ENCODE measurements at places on chromosomes 12 and 14.

DNA sequence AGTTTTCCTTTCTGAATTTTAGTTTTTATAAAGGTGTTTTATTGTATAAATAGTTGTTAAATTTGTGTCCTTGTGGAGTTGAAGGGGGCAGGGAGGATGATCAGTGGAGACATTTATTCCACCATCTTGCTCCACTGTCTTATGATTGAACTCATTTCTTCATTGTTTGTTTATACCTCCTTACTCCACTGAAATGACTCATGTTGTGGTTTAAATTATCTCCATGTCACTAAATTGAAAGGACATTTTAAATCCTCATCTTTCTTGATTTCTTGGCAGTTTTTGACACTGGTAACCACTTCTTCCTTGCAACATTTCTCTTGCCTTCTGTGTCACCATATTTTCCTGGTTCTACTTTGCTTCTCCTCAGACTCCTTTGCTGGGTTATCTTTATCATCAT, 23.6 kb upstream of the FERMT2 start:
- DNase-seq, result no peak

DNA sequence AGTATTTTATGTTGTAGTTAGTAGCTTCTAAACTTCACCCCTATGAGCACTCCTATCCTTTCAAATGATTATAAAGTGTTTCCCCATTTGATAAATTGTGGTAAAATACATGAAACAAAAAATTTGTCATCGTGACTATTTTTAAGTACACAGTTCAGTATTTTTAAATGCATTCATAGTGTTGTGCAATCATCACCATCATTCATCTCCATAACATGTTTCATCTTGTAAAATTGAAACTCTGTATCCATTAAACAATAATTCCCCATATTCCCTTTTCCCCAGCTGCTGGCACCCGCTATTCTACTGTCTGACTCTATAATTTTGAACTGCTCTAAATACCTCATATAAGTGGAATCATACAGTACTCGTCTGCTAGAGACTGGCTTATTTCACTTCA, 52.5 kb downstream of the ATP23 start:
- no peak for DNase-seq

GRCh38 chr14:101115652-101116051, 212.1 kb upstream of the RTL1 start:
- no peak for DNase-seq

- no peak for DNase-seq
Measured at GRCh38 chr14:64220466-64220865, 73.7 kb downstream of the ESR2 start.

- peak; percentile 35 for DNase-seq
Measured at GRCh38 chr14:101601606-101602465, 40.5 kb downstream of the DIO3 start.

DNA sequence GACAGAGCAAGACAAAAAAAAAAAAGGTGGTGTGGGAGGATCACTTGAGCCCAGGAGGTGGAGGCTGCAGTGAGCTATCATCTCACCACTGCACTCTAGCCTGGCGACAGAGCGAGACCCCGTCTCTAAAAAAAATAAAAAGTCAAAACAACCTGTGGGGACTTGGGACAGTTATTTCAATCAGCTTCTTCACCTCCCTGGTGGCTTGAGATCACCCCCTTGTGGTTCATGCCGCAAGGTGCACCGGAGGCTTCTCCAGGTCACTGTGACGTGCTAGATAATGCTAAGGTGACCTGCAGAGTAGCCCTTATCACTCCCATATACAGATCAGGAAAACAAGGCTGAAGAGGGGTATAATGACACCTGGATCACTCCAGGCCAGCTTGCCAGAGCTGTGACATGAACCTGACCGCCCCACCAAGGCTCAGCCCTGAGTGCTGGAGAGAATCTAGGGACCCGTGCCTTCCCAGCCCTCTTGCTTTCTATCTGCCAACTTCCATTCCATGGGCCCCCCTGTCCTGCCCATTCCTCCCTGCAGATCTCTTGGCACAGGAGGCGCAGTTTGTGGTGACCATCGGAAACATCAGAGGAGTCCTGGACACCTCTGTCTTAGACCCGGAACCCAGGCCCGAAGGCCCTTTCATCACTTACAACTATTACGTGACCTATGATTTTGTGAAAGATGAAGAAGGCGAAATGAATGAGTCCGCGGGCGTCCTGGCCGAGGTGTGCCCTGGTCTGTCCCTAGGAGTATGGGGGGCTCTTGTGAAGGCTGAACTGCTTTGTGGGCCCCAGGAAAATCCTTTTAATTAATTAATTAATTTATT, 8.1 kb downstream of the LRRC43 start:
- no peak for DNase-seq

DNA sequence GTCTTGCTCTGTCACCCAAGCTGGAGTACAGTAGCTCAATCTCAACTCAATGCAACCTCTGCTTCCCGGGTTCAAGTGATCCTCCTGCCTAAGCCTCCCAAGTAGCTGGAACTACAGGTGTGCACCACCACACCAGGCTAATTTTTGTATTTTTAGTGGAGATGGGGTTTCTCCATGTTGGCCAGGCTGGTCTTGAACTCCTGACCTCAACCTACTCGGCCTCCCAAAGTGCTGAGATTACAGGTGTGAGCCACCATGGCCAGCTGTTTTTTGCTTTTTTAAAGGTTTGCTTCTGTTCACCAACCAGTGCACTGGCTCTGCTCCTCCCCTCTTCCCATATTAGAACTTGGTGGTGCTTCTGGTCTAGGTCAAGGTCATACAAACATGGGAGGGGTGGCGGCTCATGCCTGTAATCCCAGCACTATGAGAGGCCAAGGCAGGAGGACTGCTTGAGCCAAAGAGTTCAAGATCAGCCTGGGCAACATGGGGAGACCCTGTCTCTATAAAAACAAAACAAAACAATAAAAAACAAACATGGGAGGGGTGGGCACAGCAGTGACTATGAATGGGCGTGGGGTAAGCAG, 20.4 kb upstream of the PAPOLA start:
- no peak for DNase-seq

- DNase-seq, result no peak
Measured at GRCh38 chr14:65169351-65169750, 67.0 kb upstream of the MAX start.

- no peak for DNase-seq
Measured at GRCh38 chr14:78412475-78412874, 242.3 kb downstream of the NRXN3 start.

DNA sequence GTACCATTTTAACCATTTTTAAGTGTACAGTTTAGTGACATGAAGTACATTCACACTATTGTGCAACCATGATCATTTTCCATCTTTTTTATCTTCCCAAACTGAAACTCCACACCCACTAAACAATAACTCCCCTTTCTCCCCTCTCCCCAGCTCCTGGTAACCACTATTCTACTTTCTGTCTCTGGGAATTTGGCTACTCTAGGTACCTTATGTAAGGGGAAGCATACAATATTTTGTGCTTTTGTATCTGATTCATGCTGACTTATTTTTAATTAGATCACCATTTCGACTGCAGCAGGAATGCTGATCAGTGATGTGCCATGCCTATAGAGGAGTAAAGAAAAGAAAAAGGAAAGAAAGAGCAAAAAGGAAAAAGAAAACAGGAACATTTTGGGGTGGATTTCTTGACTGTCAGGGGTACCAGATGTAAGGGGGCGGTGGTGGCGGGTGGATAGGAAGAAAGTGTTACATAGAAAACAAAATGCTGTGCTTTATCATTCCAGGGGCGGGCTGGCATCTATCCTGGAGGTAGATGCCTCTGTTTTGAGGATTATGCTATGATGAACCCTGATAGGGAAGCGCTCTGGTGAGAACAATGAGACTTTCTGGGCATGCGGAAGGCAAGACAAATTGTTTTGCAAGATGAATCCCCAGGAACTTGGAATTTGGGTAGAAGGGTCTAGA, 45.2 kb upstream of the CTDSP2 start:
- no peak for DNase-seq

- DNase-seq, result no peak
Measured at GRCh38 chr12:64627771-64628170, 17.5 kb downstream of the RASSF3 start.
